Right renal pelvis (tissue), 4 donors: ENCODE measurements at places on chromosomes 12 and 14. TPM values are rescaled to one million over a fixed set of nuclear protein-coding genes. Genes with fewer than 3 reads are reported as not detected.

The C1R gene
- 51.5 TPM for polyA plus RNA-seq

The B4GALNT3 gene
- polyA plus RNA-seq: 15.0 TPM

The AQP5 gene
- polyA plus RNA-seq: 1.7 TPM

The SALL2 gene
- polyA plus RNA-seq: 60.6 TPM

DNA sequence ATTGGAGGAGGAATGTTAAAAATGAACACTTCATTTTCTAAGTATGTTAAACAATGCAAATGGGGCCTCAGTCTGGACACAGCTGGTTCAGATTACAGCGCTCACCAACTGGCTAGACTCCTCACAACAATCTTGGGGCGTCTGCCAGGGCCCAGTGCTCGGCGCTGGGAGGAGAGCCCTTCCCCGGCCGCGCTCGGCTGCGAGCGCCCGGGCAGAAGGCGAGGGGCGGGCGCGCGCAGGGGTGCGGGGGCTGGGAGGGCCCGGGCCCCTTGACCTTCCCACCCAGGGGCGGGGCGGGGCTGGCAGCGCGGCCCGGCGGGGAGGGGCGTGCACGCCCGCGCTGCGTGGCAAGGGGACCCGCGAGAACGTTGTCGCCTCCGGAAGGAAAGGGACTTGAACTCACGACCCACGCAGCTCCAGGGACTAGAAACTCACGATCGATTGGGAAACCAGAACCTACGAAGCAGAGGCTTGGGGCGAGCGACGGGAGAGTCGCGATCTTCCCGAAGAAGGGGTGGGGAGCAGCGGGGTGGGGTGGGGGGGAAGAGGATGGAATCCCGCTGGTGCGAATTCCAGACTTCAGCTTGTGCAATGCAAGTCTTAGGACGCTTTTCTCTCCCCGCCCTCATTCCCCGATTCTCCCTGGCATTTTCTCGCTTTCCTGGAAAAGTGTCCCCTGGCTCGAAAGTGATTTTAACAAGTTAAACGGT is at the start of gene FBLN5:
Gene FBLN5, minus strand, starts transcription at position 220 of the 710 bp plus-strand sequence. CDS start 465 bp downstream, outside the sequence.
- no peak for DNase-seq

DNA sequence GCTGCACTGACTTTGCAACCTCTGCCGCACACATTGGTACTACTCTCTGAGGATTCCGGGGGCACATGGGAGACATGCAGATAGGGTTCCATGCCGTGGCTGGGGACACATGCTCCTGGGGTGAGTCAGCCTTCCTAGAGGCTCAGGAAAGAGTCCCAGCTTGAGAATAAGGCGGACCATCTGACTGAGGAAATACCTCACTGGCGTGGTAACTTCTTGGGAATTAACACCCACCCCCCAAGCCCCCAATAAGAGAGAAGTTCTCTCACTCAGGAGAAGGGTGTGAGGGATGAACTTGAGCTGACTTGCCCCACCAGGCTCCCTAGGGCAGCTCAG is 23.2 kb downstream of the PLXNC1 start:
- DNase-seq: no peak

DNA sequence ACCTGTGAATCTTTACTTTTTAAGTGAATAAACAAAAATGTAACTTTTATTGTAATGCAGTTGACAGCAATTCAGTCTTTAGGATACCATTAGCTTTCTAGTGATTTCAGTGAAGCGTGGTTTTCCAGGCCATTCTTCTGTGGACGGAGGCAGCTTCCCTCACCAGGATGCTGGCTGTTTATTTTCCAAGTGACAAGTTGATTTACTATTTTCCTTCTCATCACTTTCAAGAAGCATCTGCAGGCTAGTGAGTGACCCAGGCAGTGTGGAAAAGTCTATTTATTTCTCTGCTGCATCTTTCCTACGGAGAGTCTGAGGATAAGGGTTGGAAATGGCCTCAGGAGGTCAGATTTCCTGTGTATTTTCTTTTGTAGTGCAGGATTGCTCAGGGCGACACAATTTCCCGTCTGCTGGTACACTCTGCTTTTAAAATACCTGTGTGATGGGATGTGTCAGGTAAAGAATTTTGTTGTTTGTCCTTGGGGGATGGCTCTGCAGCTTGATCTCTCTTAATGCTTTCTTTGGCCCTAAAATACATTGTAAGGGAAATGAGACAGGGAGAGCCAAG is 467.8 kb downstream of the NRXN3 start:
- DNase-seq: no peak

DNA sequence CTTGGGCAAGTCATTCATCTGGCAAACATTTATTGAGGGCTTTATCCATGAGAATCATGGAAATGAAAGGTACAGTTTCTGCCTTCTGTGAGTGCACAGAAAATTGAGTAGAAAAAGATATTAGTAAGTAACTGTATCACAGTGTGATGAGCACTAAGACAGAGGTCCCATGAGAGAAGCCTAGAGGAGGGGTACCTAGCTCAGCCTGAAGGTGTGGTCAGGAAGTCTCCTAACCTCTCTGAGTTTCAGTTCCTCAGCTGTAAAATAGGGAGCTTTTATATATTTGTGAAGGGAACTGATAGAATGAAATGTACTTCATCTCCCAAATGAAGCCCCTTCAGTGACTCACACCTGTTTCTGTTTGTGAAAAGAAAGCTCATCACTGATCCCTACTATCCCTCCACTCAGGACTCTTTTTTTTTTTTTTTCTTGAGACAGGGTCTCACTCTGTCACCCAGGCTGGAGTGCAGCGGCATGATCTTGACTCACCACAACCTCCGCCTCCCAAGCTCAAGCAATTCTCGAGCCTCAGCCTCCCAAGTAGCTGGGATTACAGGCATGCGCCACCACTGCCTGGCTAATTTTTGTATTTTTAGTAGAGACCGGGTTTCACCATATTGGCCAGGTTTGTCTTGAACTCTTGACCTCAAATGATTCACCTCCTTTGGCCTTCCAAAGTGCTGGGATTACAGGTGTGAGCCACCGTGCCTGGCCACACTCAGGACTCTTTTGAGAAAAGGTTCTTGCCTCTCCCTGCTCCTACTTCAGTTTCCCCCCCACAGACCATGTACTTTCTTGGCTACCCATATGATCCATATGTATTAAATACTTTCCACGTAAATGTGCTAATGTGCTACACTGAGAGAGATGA is 93.7 kb upstream of the FUT8 start:
- no peak for DNase-seq

DNA sequence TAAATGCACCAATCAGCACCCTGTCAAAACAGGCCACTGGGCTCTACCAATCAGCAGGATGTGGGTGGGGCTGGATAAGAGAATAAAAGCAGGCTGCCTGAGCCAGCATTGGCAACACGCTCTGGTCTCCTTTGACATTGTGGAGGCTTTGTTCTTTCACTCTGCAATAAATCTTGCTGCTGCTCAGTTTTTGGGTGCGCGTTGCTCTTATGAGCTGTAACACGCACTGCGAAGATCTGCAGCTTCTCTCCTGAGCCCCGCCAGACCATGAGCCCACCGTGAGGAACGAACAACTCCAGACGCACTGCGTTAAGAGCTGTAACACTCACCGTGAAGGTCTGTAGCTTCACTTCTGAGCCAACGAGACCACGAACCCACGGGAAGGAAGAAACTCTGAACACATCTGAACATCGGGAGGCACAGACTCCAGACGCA is 8.4 kb upstream of the PIANP start:
- no peak for DNase-seq

DNA sequence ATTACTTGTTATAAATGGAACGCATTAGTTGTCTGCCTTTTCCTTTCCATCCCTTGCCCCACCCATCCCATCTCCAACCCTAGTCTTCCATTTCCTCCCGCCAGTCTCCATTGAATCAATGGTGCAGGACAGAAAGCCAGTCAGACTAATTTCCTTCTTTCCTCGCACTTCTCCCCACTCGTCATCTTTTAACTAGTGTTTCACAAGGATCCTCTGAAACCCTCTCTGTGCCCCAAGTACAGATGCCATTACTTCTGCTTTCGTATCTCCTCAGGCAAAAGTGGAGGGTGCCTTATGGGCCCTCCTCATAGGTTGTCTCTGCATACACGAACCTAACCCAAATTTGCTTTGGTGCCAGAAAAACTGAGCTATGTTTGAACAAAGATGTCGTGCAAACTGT is 4.2 kb downstream of the DAZAP2 start:
- no peak for DNase-seq

- no peak for DNase-seq
These were observed 26.7 kb downstream of the SOCS2 start for GRCh38 chr12:93599192-93599591.

GRCh38 chr14:22538671-22539228 is 50.3 kb downstream of the DAD1 start:
- DNase-seq: no peak

GRCh38 chr12:59570145-59570544 is 25.7 kb upstream of the SLC16A7 start:
- no peak for DNase-seq

GRCh38 chr12:116159593-116160200 is 117.8 kb downstream of the MED13L start:
- no peak for DNase-seq
